Posterior vena cava (tissue), 2 donors: ENCODE measurements at places on chromosomes 7 and 10.

DNA sequence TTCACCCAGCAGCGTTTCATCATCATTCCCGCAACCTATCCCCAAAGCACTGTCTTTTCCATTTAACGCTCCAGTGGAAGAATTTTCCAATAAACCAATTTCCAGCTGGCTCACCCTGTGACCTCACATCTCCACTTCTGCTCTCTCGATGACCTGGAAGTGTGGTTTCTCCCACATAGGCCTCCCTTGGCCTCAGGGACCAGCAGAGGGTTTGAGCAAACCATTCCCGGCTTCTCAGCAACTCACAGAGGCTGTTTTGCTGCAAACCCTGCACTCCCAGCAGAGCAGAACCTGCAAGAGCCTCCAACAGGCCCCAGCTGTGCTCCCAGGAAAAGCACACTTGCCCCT is 523.0 kb upstream of the FOXK1 start:
- no peak for DNase-seq

DNA sequence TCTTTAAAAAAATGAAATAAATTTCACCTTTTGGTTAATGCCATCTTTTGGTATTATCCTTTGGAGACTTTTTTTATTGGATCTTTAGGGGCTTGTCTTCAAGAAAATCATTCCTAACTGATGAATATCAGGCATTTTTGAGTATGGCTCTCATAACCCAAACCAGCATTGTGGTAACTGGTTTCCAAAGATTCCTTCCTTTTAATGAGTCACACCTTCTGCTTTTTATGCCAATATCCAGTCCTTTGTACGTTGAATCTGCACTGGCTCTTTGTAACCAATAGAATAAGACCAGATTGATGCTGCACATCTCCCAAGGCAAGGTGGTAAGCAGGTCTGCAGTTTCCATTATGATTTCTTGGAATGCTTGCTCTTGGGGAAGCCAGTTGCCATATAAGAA is 89.1 kb downstream of the GPR158 start:
- DNase-seq, result no peak

DNA sequence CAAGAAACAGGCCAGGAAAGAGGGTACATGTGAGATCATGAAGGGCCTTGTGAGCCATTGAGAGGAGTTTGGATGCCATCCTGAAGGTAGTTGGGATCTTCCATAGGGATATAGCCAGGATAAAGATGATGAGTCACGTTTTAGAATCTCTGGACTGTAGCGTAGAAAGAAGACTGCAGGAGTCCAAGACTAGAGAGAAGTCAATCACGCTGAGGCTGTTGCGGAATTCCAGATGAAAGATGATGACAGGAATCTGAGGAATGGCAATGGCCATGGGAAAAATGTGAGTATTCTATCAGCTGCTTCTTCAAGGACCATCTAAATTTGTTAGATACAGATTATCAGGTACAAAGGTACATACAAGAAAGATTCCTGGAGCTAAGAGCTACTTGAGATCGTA is 711.3 kb downstream of the GRM8 start:
- DNase-seq, result no peak

DNA sequence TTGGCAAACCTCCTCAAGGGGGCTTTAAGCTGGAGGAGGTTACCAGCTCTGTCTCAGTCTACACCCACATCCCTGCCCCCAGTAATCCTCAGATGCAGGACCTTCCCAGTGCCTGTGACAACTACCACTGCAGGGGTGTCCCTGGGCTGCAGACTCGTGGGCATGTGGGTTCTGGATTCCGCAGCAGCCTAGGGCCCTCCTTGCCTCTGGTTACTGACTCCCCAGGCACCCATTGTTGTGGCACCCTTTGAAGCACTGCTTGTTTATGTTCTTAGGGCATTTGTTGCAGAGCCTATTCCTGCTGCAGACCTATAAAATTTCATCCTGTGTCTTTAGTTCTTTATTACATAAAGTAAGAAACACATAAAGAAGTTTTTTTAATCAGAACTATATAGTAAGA is 51.1 kb upstream of the GJD4 start:
- no peak for DNase-seq

DNA sequence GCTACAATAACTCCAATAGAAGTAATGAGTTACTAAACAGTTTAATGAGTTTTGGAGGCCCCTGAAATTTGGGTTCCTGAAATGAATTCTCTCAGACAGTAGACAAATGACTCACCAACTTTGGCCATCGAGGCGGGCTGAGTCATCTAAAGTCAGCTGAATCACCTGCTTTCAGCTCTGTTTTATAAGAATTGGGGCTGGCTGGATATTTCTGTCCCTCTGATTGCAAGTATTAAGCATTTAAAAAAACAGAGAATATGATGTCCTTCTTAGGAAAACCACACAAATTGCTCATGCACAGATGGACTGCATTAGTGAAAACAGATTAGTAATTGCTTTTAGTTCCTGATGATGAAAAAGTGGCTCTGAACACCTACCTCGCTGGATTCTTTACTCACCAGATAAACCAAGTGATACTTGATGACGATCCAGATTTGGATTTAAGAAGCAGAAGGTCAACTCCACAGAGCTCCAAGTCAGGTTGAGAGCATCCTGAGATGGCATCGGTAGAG is 59.1 kb downstream of the ZNF365 start:
- DNase-seq, result peak; percentile 92

GRCh38 chr10:46525177-46525823 is 31.2 kb downstream of the GPRIN2 start:
- DNase-seq, result peak; percentile 59

GRCh38 chr10:86105640-86106039 is 261.0 kb downstream of the GRID1 start:
- no peak for DNase-seq

GRCh38 chr10:65968437-65968836 is 957.4 kb upstream of the LRRTM3 start:
- no peak for DNase-seq

GRCh38 chr7:108603656-108604306 is 34.1 kb downstream of the DNAJB9 start:
- DNase-seq, result no peak

DNA sequence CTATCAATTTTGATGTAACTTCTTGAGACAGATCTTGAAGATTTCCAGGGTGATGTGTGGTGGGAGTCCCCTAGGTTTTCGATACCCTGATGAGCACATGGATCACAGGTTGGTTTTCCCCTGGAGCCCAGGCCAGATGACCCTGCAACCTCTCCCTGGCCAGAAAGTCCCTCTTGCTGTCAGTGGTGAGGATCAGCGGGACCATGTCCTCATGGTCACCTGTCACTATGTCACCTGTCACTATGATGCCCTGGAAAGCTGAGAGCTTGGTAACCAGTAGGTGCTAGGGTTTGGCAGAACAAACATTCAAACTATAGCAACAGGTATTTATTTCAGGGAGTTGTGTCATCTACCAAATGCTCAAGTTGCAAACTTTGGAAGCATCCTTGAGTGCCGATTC is 197.9 kb downstream of the ARHGAP12 start:
- DNase-seq, result no peak

DNA sequence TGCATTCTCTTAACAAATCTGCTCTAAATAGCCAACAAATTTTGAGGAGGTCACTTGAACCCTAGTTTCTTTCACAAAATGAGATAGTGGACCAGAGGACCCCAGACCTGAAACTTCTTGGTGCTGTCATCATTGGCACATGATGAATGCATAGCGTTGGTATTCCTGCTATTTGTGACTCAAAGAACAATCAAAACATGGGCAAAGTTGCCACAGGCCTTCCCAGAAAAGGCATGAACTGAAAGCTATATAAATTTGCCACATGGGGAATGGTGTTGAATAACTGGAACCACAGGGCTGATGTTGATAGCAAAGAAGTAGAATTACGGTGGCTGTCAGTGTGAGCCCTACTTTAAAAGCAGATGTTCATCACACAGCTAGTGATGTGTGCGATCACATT is 219.9 kb upstream of the KMT2E start:
- no peak for DNase-seq

- DNase-seq, result no peak
Measured at GRCh38 chr7:103380395-103381191, 33.1 kb downstream of the PSMC2 start.

GRCh38 chr10:19532411-19532810 is 283.8 kb upstream of the PLXDC2 start:
- DNase-seq, result no peak

DNA sequence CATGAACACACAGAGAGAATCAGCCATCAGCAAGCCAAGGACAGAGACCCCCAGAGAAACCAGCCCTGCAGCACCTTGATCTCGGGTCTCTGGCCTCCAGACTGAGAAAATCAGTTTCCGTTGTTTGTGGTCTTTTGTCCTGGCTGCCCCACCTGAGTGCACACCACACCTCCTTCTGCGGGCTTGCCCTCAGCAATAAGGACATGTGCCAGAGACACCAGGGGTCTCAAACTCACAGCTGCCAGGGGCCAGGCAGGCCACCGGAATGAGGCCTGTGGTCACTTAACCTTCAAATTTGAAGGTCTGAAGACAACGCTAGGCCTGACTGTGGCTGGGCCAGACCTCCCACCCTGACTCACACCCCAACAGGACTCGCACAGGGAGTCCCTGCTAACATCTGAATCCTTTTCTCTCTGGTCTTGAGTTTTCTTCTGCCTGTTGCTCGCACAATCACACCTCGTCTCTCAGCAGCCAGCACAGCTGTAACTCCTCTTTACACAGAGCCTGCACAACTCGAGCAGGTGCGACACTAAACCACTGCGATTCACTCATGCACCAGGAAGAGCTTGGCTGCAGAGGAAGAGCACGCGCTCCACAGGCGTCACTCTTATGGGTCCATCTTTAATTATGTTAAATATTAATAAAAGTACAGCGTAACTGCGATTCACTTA is 86.2 kb downstream of the CHST15 start:
- DNase-seq, result peak; percentile 51

DNA sequence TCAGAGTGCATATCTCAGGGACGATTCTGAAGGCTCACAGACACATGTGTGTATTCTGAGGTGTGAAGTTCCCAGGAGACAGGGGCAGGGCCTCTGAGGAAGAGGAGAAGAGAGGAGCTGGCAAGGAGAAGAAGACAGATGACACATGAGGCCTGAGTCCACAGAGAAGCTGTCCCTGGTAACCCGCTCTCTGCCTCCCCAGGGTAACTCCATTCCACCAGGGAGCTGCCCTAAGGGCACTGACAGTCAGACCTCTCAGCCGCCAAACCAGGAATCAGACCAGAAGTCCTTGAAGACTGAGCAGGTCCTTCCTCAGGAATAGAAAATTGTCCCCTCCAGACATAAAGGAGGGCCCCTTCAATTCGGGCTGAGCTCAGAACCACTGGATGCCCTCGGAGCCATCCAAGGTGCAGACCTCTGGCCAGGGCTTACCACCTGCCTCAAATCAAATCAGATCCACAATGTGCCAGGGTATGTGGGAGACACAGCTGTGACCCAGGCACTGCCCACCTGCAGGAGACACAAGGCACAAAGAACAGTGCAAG is 57.4 kb downstream of the TLL2 start:
- no peak for DNase-seq

GRCh38 chr10:96708456-96708855 is 11.9 kb downstream of the PIK3AP1 start:
- no peak for DNase-seq

GRCh38 chr10:96417441-96417840 is 58.6 kb upstream of the OPALIN start:
- DNase-seq, result no peak

DNA sequence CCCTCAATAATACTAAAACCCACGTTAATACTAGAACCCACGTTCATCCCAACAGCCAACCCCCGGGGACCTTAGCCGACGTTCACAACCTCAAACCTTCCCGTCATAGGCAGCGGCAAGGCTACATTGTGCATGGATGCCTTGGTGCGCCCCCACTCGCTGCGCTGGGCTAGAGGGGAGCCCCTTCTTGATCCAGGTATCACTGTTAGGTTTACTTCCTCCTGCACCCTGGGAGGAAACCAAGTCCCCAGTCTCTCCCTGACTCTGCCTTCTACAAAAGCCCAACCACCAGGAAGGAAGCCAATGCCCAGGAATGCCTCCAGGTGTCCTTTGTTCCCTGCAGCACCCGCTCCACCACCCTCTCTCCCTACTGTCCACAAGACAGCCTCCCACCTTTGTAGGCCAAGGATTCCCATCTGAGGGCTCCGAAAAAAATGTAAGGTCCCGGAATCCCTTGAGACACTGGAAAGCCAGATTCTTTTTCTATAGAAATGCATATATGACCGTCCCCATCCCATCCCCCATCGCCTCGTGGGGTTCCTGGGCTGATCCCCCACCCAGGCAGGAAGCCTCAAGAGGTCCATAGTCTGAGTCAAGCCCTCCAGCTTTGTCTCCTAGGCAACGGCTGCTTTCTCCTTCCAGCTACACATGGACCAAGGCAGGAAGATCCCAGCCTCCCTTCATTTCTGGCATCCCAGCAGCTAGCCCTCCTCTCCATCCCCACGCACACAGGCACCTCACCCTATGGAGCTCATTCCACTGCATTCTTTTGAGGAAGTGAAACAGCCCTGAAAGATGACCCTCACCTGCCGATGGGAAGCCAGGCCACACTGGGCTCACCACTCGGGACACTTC is 25.2 kb downstream of the CTBP2 start:
- DNase-seq, result no peak

- peak; percentile 94 for DNase-seq
Measured at GRCh38 chr7:85186521-85187241, at the start of gene SEMA3D. TSS of gene SEMA3D (minus strand) at chr7:85187056. CDS start at chr7:85121891, 65,165 bp downstream.

DNA sequence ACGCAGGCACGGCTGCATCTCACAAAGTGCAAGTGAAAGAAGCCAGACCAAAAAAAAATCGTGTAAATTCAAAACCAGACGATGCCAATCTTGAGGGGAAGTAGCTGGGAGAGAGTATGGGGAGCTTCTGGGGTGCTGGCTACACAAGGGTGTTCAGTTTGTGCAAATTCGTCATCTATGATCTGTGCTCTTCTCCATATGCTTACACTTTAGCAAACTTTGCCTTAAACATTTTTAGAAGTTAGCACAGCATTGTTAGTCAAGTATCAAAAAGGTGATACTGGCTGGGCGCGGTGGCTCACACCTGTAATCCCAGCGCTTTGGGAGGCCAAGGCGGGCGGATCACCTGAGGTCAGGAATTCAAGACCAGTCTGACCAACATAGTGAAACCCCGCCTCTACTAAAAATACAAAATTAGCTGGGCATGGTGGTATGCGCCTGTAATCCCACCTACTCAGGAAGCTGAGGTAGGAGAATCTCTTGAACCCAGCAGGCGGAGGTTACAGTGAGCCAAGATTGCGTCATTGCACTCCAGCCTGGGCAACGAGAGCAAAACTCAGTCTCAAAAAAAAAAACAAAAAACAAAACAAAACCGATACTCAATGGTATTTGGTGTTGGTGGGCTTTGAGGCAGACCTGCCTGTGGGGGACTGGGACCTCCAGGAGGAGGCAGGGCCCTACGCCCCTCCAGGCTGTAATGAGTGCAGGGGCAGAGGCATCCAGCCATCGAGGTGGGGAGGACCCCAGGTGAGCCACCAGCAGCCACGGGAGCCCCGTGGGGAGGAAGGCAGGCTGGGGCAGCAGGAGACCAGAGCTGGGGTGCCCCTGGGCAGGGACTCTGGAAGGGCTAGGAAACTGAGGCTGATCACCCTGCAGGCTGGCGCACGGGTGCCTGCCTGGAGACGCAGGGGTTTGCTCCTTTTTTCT is 150.0 kb downstream of the PRKAG2 start:
- no peak for DNase-seq

- no peak for DNase-seq
Measured at GRCh38 chr10:118842843-118843624, 88.3 kb upstream of the CACUL1 start.
